Stimulated activated CD8-positive, alpha-beta memory T cell treated with anti-CD3 and anti-CD28 coated beads, Interleukin-2, amount 100 ng/mL, for 48 hours (primary cell): ENCODE measurements at places on chromosomes 5 and 9.

GRCh38 chr5:107147589-107147988 lies 523.1 kb downstream of the EFNA5 start:
- DNase-seq, result no peak

DNA sequence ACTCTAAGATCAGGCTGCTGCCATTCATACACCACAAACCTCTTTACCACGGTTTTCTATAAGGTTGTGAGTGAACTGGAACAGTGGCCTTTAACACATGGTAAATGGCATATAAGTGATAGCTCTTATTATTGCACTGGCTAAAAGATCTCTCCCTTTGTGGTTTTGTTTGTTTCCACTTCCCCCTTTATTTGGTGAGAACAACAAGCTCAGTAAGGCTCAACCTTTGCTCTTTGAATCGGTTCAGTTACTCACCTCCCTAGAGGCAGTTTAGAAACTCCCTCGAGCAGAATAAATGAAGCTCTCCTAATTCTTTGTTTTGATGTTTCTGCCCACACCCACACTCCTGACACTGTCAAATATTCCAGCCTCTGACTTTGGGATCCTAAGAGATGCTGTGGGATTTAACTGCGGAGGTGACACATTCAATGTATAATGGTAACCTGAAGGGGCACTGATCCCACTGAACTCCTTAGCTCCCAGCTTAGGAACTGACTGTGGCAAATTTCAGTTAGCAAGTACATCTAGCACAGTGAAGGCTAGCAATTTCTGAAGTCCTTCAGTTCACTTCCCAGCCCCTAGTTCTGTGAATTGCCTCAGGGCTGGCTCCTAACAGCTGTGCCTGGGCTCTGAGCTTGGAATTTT lies 22.5 kb upstream of the RAD23B start:
- no peak for DNase-seq

DNA sequence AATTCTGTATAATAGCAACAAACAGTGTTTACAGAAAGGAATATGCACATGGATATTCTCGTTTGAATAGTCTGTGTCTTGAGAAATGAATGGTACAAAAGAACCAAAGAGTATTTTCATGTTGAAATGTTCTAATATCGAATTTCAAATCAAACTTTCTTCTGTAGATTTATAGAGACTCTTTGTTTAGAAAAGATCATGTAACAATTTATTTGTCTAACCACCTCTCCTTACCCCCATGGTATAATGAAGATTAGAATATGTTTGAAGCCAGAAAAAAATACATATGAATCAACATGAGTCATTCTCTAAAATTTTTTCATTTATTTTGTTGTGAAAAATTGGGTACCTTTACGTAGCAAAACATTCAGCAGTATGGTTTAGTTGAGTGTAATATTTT lies 285.6 kb downstream of the PRR16 start:
- DNase-seq, result no peak

DNA sequence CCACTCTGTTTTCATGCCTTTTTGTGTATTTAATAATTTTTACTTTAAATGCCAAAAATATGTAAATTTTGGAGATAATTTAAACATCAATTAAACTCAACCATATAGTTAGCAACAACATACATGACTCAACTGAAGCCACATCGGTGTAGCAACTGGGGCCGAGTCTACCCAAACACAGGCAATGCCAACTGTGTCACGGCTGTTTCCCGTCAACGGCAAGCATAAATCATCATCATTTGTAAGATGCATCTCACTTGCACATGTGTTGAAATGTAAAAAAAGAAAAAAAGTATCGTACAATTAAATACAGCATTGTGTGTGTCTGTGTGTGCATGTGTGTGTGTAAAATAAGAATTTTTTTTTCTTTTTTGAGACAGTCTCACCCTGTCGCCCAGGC lies 160.1 kb upstream of the TAS2R1 start:
- DNase-seq, result no peak

- no peak for DNase-seq
These were observed 1.7 kb upstream of the HTR1A start for GRCh38 chr5:63963926-63964325.

DNA sequence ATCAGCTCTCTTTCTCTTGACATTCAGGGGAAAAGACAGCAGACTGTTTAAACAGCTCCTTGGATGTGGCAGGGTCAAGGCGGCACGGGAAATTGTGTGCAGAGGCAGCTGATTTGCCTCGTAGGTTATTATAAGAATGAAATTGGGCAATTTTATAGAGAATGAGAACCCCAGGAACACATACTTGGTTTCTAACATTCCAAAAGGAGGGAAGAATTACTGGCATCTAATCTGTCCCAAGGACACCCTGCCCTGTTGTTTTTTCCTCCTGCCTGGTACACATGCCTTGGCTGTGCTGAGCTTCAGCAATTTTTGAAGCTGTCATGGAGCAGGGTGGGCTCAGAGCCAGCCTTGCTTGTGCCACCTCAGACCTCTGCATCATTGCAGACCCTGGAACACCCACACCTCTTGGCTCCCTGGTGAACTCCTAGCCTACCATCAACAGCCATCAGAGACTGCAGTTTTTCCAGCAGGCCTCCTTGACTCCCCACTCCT lies 143.6 kb downstream of the BOD1 start:
- no peak for DNase-seq

DNA sequence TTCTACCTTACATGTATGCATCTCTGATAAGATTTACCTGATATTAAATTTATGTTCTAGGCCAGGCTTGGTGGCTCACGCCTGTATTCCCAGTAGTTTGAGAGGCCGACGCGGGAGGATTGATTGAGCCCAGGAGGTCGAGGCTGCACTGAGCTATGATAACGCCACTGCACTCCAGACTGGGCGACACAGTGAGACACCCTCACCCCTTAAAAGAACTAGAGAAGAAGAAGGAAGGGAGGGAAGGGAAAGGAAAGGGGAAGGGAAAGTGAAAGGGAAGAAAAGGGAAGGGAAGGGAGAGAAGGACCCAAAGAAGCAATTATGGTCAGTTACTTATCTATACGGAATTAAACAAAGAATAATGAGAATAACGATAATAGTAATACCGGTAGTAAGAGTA lies 1.2 kb upstream of the RFK start:
- no peak for DNase-seq

GRCh38 chr5:38338455-38338854 lies 80.1 kb downstream of the EGFLAM start:
- DNase-seq, result no peak

GRCh38 chr9:113901221-113901688 lies 25.1 kb downstream of the ZNF618 start:
- DNase-seq, result no peak

- DNase-seq, result no peak
These were observed 118.6 kb downstream of the GABBR2 start for GRCh38 chr9:98590101-98590500.

DNA sequence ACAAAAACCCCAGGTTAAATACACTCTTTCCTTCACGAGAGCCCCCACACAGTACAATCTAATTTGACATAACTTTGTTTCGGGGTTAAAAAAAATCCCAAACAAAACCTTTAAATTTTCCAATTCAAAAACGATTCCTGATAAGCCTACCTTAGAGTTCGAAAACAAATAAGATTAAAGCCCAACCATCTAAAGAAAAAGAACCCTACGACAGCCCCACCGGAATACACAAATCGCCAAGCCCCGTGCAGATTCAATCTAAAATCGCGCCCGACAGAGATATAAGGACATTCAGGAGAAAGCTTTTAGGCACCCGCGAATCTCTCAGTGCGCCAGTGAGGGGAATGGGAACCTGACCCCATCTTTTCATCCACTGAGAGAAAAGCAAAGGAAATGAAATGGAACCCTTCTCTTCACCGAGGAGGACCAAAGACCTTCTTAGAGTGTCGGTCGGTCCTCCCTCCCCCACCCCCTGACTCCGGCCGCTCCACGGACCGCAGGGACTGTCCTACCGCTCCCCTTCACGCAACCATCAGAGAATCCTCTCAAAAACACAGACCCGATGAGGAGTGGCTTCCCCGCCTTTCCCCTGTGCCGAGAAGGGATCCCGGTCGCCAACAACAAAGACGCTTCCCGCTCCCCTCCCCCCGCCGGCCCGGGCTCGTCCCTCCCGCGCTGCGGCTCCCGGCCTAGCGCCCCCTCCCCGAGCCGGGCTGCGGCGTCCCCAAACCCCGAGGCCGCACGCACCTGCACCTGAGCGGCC lies 925 bp downstream of the ABHD17B start:
- peak; percentile 43 for DNase-seq

DNA sequence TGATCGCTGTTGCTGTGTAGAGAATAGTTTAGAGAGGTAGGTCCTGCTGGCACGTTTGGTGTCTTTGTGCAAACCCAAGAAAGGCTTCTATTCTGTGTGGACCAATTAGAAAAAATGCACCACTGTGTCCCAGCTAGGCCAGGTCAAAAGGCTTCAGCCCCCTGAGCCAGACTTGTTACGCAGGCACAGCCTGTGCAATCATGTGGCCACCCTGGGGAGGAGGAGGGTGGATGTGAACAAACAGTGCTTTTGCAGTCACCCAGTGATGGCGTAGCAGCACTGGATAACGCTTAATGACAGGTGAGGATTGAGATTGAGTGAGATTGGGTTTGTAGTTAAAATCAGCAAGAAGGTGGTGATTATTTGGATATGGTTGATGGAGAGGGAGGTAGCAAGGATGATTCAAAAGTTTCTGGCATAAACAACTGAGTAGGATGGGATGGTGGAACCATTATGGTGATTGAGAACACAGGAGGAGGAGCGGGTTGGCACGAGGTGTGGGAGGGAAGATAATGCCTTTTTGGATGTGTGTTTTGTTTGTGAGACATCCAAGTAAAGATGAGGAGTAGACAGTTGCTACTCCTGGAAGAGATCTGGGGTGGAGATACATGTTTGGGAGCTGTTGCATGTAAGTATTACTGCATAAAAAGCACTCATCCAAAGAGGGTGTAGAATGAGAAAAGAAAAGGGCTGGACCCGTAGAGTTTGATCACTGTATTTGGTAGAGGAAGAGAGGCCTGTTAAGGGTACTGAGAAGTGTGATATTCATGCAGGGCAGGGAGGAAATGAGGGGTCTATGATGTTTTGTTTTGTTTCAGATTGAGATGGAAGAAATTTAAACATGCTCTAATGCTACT lies 6.7 kb downstream of the GCNT1 start:
- DNase-seq, result no peak

DNA sequence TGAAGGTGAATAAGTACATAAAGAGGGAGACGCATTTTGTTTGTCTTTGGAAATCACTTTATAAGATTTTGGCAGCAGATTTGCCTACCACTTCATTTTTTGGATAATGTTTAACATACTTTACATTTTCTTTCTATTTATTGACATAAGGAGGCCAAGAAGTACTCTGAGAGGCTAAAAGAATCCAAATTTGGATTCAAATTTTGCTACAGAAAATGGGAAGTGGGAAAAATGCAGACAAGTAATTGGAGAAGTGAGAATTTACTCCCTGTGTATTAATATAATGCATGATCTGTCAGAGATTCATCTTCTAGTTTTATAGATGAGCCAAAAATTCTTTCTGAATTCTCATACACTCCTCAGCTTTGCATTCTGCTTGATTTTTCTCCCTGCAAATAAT lies 411.2 kb upstream of the CTNND2 start:
- DNase-seq, result no peak

- no peak for DNase-seq
These were observed 39.3 kb downstream of the NUDT12 start for GRCh38 chr5:103523319-103523718.

DNA sequence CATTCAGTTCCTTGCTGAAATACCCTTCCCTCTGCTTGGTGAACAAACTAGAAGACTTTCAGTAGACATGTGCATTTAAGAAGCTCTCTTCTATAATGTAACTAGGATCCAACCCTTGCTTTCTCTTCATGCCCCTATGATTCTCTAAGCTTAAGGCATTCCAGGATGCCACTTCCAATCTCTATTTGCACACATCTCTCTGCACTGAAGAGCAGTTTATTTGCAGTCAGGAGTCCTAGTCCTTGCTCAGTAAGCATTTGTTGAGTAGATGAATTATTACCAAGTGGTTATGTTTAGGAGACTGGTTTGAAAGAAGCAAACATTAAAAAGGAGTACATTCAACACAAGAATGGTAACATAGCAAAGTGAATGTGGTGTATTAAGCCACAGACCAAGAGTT lies 274.2 kb upstream of the KLF9 start:
- DNase-seq, result no peak

- no peak for DNase-seq
These were observed 141.9 kb downstream of the CEMIP2 start for GRCh38 chr9:71626395-71626794.

- DNase-seq, result no peak
These were observed 56.8 kb downstream of the FGF10 start for GRCh38 chr5:44332285-44332971.

- DNase-seq, result no peak
These were observed 152.9 kb downstream of the AUH start for GRCh38 chr9:91208837-91209236.

DNA sequence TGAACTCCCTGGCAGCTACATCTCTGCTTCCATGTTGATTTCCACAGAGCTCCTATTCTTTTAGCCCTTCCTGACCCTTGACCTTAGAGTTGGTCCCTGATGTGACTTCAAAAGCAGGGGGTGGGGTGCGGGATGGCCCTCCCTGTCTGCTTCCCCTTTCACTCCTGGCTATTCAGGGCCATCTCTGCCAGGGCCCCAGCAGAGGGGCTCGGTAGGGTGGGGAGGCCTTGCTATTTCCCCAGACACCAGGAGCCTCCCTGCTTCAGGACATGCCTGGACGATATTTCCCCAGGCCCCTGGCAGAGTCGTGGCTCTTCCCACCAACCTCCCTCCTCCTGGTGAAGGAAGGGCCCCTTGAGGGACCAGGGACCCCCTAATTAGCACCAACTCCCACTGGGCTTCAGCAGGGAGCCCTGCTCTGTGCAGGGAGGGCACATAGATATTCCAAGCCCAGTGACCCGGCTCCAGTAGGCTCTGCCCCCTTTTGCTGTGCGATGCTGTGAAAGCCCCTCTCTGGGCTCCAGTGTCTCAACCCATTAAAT lies 17.3 kb downstream of the CORO2A start:
- DNase-seq, result no peak

DNA sequence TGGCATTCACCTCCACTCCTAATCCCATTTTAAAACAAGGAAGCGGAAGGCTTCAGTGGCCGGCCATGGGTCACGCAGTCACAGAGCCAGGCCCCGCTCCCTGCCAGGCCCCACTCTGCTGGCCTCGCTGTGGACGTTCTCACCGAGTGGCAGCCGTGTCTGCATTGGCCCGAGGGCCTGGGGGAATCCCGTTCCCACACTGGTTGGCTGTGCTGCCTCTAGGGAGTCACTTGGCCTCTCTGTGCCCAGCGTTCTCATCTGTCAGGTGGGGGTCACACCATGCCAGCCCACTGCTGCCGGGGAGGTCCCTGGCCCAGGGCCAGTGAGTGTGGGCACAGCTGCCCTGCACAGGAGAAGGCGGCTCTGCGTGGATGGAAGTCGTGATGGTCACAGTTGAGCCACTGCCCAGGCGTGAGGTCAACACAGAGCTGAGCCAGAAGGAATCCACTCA lies 13.4 kb upstream of the SLC9A3 start:
- no peak for DNase-seq
